ENCODE measurements at places on chromosomes 3 and 15.

DNA sequence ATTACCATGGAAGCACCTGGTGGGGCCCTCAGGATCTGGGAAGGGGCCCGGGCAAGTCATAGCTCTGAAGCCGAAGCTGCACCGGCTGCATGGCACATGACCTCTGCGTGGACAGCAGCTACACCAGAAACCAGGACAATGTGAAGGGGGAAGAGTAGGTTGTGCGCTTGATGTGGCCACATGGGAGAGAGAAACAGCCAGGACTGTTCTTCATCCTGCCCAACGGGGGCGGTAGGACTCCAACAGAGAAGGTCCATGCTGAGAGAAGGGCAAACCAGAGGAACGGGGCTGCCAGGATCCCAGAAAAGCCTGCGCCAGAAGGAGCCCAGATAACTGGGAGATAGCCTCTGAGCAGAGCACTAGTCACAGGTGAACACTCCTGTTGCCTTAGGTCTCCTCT is 54.9 kb upstream of the PRR20G start:
- no peak for DNase-seq

DNA sequence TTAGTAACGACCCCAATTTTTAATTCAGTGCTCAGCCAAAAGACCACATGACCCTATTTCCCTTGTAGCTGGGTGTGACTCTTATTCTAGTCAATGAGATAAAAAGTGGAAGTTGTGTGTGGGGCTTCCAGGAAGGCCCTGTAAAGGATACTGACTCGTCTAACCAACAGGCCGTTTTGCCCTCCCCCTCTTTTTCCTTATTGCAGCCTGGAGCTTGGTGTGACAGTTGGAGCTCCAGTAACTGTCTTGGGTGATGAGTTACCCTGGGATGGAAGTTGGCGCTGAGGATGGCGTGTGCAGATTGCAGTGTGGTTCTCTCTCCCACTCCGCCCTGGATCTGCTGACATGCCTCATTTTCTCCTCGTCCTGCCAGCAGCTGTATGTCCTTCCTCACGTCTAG is 209.3 kb upstream of the PROK2 start:
- DNase-seq: no peak

GRCh38 chr15:29029651-29030195 is 143.9 kb downstream of the APBA2 start:
- no peak for DNase-seq

GRCh38 chr15:45544266-45545023 is 21.9 kb upstream of the SLC30A4 start:
- DNase-seq: no peak

DNA sequence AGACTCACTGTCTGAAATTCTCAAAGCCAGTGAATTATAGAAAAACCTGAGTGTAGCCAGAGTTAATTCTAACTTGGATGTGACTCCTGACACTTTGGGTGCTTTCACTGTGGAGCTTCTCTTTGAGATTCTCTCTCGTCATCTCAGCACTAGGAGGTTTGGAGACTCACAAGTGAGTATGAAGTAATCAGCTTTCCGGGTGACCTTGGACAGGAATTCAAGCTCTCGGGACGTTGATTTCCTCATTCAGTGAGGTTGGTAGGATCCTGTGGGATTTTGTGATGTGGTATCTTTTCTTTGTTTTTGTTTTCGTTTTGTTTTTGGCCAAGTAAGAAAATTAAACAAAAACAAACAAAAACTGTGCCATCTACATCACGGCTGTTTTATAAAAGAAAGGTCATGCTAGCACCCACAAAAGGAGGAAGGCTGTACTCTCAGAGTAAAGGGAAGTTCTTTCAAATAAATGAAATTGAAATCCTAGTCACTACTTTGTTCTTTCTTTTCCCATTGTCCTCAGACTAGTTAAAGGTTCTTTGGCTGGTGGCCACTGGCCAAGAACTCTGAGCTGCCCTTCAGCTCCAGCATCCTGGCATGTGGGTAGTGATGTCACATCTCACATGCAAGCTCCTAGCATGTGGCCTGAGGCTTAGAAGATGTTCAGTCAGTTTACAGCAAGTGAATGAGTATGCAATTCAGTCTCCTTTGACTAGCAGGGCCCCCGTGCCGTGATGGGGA is 263.3 kb upstream of the TPM1 start:
- no peak for DNase-seq

DNA sequence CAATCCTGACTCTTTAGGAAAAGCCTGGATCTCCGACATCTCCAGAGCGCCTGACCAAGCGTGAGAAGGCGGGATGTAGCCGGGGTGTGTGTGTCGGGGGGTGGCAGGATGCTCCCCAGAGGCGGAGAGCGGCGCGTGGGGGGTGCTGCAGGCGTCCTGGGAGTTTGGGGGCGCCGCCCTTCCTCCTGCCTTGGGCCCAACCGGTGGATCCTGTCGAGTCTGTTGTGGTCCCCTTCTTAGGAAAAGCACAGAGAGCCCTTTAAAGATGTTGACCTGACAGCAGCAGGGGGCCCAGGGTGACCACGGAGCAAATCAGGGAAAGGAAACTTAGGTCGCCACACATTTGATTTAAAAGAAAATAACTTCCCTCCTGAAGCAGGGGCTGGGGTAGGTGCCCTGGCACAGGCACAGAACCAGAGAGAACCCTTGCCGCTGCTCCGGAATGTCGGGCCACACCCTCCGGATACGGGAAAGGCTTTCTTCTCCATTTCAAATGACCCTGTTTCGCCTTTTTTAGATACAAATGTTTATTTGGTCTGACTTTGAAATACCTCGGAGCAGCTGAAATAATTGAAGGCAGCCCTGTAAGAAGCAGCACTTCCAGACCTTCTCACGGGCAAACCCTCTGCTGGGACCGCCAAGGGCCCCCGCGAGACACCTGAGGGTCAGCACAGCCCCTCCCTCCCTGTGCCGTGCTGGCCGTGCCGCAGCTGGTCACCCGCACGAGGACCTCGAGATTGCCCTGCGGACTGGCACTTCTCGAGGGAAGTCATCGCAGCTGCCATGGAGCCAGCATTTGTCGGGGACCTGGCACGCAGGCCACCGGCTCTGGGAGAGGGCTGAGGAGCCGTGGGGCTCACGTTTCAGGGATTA is 102.9 kb upstream of the KLF13 start:
- DNase-seq: no peak

GRCh38 chr3:145170121-145170520 is 990.9 kb downstream of the PLOD2 start:
- no peak for DNase-seq

GRCh38 chr15:94105760-94106159 is 125.6 kb upstream of the MCTP2 start:
- no peak for DNase-seq

GRCh38 chr3:172181932-172182586 is 142.7 kb downstream of the FNDC3B start:
- DNase-seq: no peak

GRCh38 chr3:96803870-96804269 is 10.5 kb upstream of the EPHA6 start:
- DNase-seq: no peak

DNA sequence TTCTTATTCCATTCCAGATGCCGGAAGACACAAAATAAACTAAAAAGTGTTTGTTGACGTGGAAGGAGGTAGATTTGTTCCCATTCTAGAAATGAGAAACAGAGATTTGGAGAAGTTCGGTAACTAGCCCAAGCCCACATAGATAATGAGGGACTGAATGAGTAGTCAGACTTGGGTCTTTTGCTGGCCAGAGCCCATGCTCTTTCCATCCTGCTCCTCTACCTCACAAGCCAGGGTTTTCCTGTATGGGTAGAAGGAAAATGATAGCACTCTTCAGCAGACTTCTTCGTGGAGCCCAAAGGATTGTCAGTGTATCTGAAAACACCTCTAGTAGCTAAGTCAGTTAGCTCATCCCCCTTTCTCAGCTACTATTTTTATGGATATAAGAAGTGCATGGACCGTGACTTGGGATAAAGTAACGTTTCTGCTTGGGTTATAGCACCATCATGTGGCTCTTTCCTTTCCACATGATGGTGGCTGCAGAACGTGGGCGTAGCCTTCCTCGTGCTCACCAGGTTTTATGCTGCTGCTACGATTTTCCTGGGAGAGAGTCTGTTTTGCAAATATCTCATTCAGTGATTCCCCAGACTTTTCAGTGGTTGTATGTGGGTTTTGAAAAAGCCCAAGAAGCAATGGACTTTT is 84.6 kb downstream of the DGKG start:
- peak; percentile 25 for DNase-seq

GRCh38 chr15:67127965-67128364 is 62.6 kb downstream of the SMAD3 start:
- DNase-seq: no peak

DNA sequence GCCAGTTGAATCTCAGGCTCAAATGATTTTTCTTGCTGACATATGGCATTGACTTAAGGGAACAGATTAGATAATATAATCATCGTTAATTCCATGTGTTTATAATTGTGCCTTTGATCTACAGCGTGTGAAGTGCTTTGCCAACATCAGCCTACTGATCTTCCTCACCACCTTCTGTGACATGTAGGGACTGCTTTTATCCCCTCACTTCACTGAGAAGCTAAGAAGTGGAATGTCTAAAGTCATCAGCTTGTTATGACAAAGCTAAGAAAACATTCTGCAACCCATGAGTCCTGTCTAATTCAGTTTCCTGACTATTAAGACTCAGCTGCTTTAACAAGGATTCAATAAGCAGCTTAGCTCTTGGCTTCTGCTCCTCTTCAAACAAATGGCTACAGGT is 106.0 kb downstream of the MYH15 start:
- DNase-seq: peak; percentile 39

GRCh38 chr15:100591835-100592234 is 10.1 kb downstream of the LINS1 start:
- DNase-seq: no peak

- no peak for DNase-seq
These were observed 123.1 kb downstream of the APBA2 start for GRCh38 chr15:29008846-29009245.

DNA sequence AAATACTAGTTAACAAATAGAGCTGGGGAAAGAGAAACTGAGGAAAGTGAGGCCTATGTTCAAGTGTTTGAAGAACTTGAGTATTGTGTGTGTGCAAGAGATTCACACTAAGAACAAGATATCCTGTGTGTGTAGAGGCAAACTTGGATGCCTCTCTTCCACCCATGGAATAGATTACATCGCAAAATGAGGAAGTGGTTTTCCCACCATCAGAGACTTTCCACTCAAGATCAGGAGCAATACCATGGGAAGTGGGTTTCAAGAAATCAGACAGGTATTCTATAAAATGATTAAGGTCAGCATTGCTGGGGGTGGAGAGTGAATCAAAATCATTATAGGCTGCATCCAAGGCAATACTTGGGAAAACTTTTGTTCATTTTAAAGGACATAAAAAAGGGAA is 308.0 kb downstream of the FGF12 start:
- no peak for DNase-seq

DNA sequence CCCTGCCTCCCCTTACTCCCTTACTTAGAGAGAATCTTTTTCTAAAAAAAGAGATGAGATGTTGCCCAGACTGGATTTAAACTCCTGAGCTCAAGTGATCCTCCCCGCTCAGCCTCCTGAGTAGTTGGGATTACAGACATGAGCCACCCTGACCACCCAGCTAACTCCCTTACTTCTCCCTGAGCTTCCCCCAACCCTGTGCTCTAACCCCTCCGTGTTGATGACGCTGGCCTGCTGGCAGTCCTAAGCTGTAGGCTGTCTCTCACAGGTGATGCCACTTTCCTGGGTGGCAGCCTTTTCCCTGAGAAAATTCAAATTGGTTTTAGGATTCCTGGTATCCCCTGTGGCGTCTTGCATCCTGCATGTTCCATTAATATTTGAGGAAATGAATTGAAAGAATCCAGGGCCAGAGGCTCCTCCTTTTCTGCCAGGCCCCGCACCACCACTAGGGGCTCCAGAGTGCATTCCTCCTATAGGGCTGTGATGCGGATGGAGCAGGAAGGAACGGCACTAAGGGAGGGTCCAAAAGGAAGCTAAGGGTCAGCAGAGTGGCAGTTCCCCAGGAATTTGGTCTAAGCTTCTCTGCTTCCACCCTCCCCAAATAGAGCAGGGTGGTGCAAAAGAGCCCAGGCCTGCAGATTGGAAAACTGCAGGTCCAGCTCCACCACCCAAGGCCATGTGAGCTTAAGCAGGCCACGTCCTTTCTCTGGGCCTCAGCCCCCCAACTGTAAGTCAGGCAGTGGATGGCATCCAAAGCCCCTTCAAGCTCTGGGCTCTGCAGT is 101.1 kb downstream of the DAPK2 start:
- DNase-seq: peak; percentile 30

DNA sequence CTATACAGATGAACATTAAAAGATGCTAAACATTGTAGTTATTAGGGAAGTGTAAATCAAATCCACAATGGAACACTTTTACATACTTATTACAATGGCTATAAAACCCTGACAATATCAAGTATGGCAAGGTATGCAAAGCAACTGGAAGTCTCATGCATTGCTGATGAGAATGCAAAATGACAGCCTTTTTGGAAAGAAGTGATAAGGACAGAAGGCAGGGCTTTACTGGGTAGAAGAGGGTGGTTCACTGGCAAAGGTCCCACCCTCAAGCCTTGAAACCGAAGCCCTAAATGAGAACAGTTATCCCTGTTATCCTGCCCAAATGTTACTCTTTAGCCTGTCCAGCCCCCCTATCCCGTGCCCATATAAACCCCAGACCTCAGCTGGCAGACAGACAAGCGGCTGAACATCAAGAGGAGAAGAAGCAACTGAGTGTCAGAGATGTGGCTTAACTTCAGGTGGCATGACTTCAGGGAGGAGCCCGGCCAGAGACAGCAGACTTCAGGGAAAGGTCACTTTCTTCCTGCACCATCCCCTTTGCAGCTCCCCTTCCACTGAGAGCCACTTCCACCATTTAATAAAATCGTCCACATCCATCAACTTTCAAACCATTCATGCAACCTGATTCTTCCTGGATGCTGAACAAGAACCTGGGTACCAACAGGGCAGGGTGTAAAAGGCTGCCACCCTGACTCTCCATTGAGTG is 732 bp upstream of the GCSAM start:
- peak; percentile 54 for DNase-seq

- peak; percentile 76 for DNase-seq
These were observed 286.7 kb upstream of the TGFBR2 start for GRCh38 chr3:30319713-30320112.

- no peak for DNase-seq
These were observed 1036.1 kb downstream of the MCTP2 start for GRCh38 chr15:95267481-95267880.

GRCh38 chr3:170154084-170154483 is 27.4 kb downstream of the PHC3 start:
- DNase-seq: no peak

GRCh38 chr15:100693451-100693850 is 91.1 kb downstream of the ASB7 start:
- no peak for DNase-seq

GRCh38 chr3:36250191-36250590 is 130.1 kb upstream of the STAC start:
- no peak for DNase-seq

DNA sequence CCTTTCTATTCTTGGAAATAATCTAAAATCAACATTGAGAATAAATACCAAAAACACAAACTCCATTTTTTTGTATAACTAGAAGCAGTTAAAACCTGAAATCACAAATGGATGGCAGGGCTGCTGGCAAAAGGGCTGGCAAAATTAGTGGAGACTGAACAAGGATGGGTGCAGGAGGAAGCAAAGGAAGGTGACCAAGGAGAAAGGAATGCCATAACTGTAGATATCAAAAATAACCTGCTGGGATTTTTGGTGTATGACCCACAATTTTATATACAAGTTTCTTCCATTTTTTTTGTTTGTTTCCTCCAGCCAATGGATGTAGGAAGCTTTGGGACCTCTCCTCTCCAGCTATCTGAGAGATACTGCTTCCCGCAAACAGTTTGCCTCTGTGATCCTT is 12.7 kb downstream of the CFAP44 start:
- no peak for DNase-seq

GRCh38 chr15:94270570-94270969 is 39.2 kb downstream of the MCTP2 start:
- no peak for DNase-seq
